Activated gamma-delta T cell treated with Interleukin-2 at 50 U/mL for 16 hours (primary cell): ENCODE measurements at places on chromosomes 6 and 20.

DNA sequence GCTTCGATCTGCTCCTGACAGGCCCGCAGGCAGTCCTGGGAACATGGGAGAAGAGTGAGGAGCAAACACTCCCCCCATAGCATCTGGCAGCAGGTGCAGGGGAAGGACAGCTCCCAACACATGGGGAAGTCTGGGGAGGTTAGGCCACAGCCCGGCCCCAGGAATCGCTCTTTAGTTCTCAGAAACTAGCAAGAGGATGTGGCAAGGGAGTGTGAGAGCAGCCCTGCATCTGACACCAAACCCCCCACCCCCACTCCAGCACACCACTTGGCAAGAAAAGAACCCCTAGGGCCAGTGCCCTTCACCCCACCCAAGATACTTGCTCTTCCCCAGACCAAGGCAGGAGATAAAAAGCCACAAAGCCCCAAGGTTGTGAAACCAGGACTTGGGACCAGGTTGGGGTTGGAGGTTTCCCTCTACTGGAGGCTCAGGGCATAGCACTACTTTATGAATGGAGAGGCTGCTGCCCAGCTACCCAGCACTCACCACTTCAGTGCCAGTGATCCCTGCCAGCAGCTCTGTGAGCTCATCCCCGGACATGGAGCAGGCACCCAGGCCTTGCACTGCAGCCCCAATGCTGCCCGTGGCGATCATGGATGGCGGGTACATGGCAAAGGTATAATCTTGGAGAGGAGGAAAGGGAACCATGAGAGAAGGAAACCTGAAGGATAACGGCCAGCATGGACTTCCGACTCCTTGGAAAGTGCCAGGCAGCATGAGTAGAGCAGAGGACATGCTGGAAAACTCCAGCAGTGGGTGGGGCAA, 5.4 kb downstream of the CCND3 start:
- DNase-seq, result peak; percentile 86

DNA sequence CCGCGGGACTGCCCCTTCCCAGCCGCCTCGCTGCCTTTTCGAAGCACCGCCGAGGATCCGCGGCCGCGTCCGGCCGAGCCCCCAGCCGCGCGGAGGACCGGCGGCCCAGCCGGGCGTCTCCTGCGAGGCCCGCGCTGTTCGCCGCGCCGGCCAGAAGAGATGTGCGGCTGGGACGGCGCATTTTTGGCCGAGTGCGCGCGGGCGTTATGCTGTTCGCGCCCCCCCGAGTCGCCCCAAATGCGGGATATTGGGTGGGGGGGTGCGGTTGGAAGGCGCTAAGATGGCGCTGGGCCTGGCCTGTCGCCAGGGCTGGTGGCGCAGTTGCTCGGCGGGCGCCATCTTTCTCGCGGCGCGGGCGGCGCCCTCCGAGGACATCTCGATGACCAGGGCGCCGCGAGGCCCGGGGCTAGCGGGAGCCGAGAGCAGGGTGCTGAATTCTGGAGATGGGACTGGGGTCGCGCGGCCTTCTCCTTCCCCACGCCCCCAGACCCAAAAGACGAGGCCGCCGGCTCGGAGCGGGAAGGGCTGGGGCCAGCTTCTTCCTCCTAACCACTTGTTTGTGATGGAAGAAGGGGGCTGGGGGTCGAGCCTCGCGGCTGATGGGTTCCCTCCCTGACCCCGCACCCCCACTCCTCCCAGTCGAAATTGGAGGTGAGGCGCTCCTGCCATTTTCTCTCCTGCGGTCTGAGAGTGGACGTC, 1.5 kb downstream of the BICRAL start:
- peak; percentile 79 for DNase-seq

DNA sequence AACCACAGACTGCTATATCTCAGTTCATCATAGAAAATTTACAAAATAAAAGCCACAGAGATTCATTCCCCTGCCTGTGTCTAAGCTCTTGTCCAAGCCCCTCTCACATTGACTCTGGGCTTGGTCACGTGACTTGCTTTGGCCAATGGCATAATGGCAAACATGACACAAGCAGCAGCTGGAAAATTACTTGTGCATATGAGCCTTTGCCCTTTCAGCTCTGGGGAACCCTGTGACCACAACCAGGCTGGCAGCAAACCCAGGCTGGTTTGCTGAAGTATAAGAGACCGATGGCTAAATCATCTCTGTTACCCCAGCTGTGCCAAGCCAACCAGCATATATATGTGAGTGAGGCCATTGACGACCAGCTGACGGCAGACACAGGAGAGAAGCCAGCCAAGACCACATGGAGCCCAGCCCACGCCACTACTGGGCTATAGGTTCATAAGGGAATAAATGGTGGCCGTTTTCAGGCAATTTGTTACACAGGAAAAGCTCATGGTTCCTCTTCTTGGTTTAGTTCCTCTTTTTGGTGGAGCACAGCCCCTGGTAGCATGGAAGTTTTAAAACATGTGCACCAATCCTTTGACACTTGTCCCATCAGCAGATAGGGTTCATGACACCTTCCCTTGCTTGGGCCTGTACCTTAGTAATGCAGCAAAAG, 31.8 kb upstream of the RSPO4 start:
- no peak for DNase-seq

DNA sequence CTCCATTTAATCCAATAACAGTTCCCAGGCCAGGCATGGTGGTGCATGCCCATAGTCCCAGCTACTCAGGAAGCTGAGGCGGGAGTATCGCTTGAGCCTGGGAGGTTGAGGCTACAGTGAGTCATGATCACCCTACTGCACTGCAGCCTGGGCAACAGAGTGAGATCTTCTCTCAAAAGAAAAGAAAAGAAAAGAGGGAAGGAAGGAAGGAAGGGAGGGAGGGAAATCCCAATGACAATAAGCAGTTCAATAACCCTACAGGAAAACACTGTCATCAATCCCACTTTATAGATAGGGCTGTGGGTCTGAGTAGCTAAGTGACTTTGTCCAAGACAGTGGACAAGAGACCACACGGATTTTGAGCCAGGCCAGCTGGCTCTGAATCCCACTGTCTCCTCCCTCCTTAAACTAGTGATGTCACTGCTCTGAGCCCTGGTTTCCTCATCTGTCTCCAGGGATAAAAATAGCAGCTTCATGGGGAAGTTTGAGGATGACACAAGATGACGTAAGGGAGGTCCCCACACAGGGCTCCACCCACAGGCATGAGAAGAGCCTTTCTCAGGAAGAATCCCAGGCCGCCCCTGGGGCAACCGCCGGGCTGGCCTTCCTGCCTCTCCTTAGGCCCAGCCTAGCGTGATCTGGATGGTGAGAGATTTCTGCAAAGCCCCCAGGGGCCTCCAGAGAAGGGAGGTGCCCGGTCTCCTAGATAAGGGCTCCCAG, 7.2 kb upstream of the TRIB3 start:
- no peak for DNase-seq

- no peak for DNase-seq
Measured at GRCh38 chr6:73145690-73146089, 79.6 kb downstream of the KHDC1L start.

GRCh38 chr6:103516336-103516735, 1343.4 kb downstream of the HACE1 start:
- DNase-seq, result no peak

GRCh38 chr6:76852776-76853175, 610.5 kb downstream of the HTR1B start:
- no peak for DNase-seq

DNA sequence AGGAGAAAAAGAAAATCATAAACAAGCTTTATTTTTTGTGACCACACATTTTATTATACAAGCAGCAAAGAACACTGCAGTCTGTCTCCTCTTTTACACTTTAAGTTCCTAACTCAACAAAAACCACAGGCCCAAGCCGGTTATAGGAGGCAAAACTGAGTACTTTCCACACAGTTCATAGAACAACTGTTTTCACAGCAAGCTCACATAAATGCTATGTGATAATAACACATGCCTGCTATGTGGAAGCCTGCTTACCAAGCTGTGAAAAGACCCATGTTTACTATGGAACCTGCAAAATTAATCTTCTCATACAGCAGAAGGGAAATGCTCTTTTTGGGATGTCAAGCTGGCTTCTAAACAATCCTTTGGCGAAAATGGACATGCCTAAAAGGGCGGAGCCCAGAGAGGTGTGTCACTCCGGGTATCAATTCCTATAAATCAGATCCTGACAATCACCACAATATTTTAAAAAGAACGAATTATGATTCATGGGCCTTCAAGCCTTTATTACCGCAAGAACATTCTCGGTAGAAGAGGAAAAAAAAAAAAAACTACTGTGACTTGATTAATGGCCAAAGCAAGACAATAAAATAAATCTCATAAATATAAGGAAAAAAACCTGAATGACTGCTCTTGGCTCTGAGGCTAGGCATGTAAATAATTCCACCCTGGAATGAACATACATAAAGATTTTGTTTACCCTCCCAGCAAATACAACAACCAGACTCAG, 2.6 kb downstream of the TRERF1 start:
- DNase-seq, result no peak

DNA sequence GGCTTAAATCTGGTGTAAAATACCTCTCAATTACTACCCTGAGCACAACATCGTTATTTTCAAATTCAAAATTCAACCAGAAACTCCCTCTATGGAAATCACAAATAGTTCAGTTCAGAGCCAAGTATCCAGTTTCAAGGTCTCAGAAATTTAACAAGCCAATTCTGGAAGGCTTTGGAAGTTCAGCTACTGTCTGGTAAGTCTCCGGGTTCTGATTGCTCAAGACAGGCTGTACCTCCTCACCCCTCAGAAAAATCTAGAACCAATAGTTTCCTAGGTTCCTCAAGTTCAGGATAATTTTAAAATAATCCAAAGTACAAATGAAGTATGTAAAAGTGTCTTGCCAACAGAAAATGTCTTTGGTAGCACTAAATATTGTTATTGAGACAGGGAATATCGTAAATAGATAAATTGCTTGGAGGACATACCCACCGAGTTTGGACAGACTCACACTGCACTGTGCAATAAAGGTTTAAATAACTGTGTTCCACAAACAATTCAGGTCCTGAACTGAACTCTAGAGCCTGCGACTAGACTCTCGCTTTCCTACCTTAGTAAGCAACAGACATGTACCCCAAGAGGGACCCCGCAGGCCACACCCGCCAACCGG, 729 bp downstream of the ATG5 start:
- DNase-seq, result no peak

DNA sequence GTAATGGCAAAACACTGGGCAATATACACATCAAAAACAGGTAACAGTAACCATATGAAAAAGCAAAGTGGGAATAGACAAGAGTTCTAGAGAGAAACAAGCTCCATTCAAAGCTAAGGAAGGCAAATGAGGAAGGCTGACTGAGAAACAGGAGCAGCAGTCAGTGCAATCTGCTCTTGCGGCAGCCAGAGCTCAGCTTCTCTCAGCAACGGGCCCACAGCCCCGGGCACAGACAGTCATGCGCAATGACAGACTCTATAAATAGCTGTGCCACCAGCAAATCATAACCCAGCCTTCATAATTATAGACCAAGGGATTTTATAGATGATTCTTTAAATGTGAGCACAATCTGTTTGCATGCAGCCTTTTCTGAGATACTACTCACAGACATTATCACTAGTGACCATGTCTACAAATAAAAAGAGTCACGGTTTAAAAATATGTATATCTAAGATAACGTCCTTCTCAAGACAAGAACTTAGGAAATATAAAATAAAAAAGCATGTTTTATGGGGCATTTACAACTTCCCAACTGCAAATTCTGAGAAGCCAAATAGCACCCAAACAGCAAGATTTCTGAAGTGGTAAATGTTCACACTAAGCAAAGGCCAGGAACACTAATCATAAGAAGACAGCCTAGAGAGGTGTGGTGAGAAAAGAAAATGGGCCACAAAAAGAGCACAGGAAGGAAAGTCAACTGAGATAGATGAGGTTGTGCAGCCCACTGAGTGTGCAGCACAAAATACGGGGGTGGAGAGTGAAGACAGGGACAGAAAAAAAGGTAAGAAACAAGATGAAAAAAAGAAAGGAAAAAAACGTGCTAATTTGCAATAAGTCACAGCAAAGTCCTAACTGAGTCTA, 39.9 kb upstream of the BEND6 start:
- no peak for DNase-seq

GRCh38 chr20:5356941-5357340, 40.2 kb upstream of the PROKR2 start:
- no peak for DNase-seq

GRCh38 chr20:60583741-60584140, 625.5 kb downstream of the CDH26 start:
- DNase-seq, result no peak

GRCh38 chr6:34523441-34524206, 32.5 kb downstream of the SPDEF start:
- DNase-seq, result no peak

DNA sequence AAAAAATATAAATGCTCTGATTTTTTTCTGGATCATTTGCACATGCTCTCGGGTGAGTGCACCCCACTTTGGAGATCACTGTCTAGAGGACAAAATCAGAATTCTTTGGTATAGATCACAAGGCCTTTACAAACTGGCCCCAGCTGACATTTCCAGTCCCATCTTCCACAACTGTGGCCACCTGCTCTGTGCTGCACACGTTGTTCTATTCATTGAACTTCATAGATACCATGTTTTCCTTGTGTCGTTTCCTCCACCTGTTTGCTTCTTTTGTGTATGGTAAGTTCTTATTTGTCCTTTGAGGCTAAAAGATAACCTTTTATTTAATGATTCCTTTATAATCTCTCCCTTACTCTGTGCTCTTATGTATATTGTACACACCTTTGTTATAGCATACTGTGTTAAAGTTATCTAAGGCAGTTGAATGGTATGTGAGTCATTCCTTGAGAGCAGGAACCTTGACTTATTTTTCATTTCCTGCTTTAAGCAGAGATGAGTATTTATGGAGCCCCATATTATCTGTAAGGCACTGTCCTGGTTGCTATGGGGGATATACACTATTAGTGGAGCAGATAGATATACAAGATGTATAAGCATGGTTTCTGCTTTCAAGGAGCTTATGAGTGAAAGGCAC, 12.0 kb upstream of the SLC17A5 start:
- no peak for DNase-seq

DNA sequence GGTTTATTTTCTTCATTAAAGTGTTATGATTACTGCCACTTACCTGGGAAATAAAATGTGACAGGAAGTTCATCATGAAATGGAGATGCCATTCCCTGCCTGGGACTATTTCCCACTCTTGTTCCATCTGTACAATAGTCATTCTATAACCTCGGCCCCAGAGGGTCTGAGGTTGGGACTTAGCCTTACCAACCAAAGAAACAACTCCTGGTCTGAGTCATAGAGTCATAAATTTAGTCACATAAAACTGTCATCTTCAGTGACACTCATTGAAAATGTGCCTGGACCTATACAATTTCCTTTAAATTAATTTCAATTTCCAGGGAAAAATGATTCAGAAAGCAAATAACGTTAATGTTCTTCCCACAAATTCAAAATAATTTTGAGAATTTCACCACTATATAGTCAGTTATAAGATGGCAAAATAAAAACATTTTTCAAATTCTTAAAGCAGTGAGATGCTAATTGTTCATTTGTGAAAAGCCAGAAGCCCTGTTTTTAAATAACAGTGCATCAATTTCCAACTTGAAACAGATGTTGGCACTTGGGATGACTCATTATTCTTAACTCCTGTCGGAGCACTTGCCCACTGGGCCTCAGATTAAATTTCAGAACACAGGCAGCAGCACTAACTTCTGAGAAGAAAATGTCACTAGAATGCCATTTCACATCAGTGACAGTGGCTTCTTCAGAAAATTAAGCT, 201.2 kb upstream of the SMLR1 start:
- no peak for DNase-seq
